ENCODE measurements at places on chromosomes 1 and 21. TPM values are rescaled to one million over a fixed set of nuclear protein-coding genes. Genes with fewer than 3 reads are reported as not detected.

DNA sequence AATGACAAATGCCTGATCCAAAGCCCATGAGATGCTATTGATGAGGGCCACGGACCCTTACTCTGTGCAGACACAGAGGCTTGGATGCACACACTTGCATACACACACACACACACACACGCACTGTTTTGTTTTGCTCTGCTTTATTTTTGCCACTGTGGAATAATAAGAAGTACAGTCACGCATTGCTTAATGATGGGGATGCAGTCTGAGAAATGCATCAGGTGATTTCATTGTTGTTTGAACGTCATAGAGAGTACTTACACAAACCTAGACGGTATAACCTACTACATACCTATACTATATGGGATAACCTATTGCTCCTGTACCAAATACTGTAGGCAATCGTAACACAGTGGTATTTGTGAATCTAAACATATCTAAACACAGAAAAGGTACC, 104.4 kb downstream of the RHOU start:
- DNase-seq: no peak

DNA sequence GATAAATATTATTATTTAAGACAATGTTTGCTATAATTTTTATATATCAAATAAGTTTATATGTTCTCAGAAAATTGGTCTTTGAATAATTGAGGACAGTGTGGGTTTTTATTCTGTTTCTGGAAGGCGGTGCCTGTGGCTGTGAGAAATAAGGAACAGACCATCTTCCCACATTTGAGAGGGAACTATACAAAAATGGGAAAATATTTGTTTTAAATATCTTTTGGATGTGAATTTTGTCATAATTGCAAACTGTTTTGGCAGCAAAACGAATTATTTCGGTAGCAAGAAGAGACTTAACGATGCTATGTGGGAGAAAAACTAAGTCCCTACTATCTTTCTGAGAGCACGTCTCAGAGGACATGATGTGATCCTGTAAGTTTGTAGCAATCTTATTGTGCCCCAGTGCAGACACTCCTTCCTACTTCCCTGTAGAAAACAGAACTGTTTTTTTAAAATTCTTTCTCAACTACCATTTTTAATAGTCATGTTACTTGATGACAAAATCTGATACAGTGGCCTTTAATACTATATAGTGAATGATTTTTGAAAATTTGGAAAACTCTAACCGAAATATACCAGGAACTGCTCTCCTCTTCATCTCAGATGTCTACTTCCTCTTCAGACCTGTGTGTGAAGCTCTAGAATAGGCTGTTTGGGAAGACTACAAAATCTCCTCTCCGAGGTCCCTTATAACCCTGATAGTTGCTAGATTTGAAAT, 25.4 kb downstream of the PTPRC start:
- no peak for DNase-seq

GRCh38 chr1:173415490-173415889, 61.6 kb upstream of the PRDX6 start:
- DNase-seq: no peak

SUSD4 gene
- 0.05 TPM for total RNA-seq

ETV3L gene
- not detected for total RNA-seq

ERICH3 gene
- not detected for total RNA-seq

Data from A172 (cell line).